ENCODE measurements at places on chromosomes 16 and 17.

- DNase-seq: peak; percentile 38
These were observed 5.8 kb downstream of the PPY start for GRCh38 chr17:43936434-43936833.

- peak; percentile 72 for DNase-seq
These were observed 48.4 kb downstream of the CLEC16A start for GRCh38 chr16:10992797-10993196.

DNA sequence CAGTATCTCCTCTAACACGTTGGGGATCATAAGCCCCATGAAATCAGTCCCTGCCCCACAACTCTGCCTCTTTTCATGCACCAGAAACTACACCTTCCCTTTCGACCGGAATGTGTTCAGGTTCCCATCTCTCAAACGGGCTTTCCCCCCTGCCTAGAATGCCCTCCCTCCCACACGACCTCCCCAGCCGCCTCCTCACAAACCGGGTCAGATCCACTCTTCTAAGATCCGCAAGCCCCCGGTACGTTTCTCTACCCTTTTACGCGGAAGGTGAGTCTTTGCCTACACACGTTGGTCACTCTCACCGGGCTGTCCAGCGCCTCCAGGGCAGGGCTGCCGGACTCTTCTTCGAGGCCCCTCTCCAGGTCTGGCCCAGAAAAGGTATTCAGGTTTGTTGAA, 708 bp downstream of the DHX33 start:
- DNase-seq: no peak

- DNase-seq: no peak
These were observed 6.0 kb downstream of the IL34 start for GRCh38 chr16:70652322-70652721.

DNA sequence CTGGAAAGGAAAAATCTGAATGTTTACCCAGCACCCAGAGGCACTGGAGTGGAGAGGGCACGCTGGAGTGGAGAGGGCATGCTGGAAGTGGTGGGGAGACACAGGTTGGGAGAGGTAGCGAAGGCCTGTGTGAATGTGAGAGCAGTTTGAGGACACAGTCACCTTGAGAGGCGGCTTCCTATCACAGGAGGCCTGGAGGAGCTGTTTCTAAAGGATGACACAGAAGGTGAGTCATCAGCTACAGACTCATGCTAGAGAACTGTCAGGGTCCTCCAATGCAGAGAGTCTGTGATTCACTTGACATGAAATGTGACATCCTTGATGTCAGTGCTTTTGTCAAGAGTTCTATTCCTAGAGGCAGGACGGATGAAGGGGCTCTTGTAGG, 13.8 kb downstream of the CTRL start:
- peak; percentile 74 for DNase-seq

DNA sequence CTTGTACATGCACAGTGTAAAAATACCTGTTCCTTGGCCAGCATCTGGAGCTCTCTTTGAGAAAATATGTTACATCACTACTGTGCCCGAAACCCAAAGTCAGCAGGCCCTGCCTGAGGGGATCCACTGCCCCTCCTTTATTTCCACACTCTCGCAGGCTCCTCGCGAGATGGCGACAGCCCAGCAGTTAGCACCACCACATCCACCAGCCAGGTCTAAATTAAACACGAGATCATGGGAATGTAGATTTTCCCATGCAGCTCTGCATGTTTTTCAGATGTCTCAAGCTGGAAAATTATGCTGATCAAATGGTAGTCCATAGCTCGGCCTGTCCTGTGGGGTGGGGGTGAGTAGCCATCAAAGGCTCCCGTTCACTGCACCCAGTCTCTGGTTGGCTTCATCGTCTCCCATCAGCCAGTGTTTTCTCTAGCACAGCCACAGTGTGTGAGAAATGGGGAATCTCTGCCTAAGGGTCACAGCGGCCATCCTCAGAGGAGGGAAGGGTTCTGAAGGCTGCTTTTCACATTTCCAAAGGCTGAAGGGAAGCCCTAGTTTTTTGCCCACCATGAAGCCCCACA, 34.7 kb downstream of the EPN2 start:
- DNase-seq: no peak

GRCh38 chr17:78365561-78366108, 5.8 kb upstream of the SOCS3 start:
- DNase-seq: no peak

DNA sequence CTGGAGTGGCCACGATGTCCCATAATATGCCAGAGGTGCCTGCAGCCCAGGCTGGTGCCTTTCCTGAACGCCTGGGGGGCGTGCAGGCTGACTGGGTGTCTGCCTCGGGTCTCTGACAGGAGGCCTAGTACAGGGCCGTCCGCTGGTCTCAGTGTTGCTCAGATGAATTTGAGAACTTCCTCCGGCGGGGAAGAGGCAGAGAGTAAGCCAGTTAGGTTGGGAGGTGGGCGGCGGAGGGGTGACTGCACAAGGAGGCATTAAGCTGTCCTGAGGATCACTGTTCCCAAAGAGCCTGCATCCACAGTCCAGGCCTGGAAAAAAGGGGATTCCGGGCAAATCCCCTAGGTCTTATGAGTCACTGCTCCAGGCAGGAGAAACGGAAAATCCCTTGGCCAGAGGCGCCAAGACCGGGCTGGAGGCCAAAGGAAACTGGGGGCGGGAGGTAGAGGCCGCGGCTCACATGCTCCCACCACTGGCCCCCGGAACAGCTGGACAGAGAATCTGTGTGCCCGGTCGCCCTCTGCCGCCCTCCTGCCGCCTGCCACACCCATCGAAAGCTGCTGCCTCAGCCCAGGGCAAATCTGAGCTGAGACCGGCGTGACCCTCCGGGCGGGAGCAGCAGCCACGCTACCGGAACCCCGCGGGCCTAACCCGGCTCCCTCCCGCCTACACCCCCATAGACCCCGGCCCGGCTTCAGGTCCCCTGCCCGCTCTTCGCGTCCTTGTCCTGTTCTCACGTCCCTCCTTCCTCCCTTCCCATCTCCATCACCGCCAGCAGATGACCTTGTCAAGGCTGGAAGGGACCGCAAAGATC, 1.2 kb downstream of the TRIM47 start:
- DNase-seq: peak; percentile 91

- no peak for DNase-seq
These were observed 18.5 kb upstream of the DOC2B start for GRCh38 chr17:199806-200545.

- no peak for DNase-seq
These were observed 7.1 kb upstream of the IL32 start for GRCh38 chr16:3058139-3059030.

DNA sequence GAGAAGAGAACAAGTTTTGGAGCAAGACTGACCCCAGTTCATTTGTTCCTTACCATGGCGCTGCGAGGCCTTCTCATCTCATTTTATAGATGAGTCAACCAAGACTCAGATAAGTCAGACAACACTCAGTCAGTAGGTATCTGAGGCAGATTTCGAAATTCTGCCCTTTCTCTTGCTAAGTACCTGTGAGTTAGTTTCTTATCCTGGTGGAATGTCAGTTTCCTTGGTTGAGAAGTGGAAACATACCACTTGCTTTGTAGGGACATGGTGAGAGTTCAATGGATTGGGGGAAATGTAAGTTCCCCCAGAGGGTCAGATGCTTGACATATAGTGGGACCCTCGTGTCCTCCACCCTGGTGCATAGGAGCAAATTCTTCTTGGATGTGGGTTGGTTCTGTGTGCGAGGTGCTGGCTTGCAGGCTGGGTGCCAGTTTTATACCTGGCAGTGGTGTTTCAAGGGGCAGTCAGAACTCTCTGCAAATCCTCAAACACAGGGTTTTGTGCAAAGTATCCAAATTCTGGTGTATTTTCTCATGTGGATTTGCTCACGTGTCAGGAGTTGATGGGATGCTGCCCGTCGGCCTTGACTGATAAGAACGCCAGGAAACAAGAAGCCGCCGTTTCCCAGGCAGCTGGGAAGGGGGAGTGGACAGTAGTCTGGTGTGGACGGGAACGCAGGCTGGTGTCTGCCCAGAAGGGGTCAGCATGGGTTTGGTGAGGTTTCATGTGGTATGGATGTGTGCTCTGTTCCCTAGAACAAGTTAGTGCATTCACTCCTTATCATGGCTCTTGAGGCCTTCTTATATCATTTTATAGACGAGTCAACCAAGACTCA, 61.1 kb upstream of the CIBAR2 start:
- DNase-seq: peak; percentile 91

DNA sequence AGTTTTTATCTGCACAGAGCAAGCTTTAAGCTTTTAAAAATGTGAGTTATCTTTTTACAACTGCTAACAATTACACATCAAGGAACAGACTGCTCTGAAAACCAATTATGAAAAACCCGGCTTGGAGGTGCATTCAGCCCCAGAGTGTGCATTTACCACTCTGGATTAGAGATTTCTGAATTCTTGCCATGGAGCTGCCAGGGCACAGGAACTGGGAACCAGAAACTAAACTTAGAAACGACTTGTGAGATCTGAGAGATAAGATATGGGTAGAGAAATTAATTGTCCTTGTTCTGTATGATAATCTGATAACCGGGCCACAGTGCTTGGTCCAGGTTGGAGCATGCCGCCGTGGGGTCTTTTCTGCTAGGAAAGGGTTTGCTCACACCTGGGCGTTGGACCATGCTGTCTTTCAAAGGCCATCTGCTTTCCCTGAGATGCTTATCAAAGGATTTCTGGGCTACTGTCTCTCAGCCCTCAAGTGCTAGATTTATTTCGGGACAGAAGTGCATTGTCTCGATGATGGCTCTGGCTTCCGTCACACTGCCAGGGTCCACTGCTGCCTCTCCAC, 210.0 kb downstream of the MAF start:
- no peak for DNase-seq

- no peak for DNase-seq
These were observed 79.4 kb downstream of the RBFOX3 start for GRCh38 chr17:79531191-79532095.

Measured in H54 (cell line).